ENCODE measurements at places on chromosomes 3 and 15.

DNA sequence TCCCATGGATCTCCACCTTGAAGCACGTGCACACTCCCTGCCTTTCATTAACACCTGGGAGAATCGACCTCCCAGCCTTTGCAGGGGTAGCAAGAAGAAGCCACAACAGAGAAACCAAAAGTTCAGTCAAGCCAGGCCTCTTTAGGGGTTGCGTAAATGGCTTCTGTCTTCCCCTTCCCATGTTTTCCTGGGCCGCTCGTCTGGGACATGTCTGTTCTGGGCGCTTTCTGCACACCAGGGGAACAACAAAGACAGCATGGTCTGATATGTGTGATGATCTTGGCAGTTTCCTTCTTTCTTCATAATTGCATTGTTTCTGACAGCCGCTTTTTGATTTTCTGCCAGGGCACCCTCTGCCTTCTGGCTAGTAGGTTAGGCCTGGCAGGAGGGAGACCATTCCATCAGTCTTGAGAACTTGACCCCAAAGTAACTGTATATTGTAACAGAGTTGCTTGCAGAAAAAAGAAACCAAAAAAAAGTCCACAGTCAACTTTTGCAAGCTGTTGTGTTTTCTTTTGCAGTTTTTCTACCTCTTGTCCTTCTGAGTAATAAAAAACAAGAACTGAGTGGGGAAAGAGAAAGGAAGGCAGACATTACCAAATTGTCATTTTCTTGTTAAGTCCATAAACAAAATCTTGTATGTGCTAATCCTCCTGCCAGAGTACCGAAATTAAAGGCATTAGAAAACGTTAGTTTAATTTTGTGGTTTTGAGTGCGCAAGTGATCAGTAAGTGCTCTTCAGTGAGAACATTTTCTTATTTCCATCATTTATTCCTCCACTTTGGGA is 56.0 kb upstream of the FURIN start:
- DNase-seq: no peak

- DNase-seq: no peak
These were observed 143.0 kb downstream of the FMN1 start for GRCh38 chr15:33051528-33051927.

DNA sequence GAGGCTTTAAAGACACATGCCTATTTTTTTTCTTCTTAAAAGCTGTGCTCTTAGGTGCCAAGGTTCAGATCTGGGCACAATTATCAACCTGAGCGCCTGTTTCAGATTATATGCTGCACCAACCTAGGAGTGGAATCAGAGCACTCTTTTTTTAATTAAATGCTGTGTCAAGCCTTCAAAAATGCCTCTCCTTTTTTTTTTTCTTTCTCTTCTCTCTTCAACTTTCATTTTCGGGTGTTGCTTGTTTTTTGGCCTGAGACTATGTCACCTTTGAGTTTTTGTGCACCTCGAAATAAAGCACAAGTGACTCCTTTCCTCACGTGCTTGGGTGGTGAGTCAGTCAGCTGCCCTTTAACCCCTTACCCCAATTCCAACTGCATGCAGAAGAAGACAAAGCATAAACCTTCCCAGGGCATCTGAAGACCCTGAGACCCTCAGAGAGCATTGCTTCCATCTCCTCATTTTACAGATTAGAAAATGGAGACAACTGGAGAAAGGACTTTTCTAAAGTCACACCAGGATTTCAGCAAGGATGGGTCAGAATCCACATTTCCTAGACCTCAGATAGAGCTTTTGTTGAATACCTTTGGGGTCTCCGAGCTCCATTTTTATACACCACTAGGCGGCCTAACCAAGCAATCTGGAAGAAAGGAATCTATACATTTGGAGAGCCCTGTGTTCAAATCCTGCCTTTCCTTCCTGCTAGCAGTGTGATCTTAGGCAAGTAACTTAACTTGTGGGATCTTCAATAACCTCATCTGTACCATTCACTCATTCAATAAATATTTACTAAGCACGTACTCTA is 631 bp upstream of the PRICKLE2 start:
- DNase-seq: no peak

- DNase-seq: no peak
These were observed 88.2 kb downstream of the PLOD2 start for GRCh38 chr3:146072824-146073223.

- DNase-seq: no peak
These were observed 161.4 kb upstream of the POU1F1 start for GRCh38 chr3:87437765-87438164.

DNA sequence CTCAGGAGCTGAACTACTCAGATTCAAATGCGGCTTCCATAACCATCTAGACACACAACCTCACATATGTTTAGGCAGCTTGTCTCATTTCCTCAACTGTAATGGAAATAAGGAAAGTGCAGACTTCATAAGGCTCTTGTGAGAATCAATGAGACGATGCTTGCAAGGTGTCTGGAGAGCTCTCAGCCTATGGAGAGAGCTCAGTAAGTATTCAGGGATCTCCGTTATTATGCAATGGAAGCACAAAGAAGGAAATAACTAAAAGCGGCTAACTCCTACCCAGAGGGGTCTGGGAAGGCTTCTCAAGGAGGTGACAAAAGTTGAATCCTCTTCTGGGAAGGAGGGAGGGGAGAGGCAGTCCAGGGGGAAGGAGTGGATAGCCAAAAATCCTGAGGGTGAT is 50.1 kb upstream of the LIPC start:
- no peak for DNase-seq

DNA sequence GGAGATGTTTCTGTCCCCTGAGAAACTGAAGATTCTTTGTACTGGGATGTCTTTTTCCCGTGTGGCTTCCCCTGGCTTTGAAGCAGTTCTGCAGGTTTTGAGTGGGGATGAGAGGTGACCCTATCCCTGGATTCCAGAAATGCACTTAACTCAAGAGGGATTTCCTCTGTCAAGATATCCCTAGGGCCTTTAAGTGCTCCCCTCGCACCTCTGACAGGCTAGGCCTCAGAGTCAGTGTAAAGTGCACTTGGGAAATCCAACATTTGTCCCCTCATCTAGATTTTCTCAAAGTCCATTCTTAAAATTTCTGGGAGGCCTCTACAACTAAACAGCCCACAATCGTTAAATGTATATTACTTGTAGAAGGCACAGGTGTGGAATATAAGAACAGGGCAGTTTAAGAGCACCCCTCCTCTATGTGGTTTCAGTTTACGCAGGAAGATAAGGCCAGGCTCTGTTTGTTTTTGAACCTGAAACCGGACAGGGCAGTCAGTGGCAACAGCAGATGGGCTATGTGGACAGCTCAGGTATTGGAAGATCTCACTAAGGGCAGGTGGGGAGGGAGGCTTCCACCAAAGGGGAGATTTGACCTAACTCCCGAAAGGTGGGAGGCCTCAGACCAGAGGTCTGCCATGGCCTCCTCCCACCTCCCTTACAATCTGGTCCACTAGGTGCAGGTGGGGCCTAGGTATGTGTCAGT is 4.8 kb downstream of the C3orf52 start:
- no peak for DNase-seq

- no peak for DNase-seq
These were observed 8.9 kb downstream of the PRKCD start for GRCh38 chr3:53169832-53170324.

- DNase-seq: no peak
These were observed 73.3 kb downstream of the SLC24A1 start for GRCh38 chr15:65695081-65695480.

DNA sequence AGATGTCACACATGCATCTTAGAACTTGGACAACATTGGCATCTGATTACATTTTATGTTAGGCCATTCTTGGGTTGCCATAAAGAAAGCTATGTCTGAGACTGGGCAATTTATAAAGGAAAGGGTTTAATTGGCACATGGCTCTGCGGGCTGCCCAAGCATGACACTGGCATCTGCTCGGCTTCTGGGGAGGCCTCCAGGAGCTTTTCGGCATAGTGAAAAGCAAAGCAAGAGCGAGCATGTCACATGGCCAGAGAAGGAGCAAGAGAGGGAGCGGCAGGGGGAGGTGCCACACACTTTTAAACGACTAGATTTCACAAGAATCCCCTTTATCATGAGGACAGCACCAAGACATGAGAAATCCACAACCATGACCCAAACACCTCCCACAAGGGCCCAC is 11.3 kb downstream of the RYR3 start:
- no peak for DNase-seq

- no peak for DNase-seq
These were observed 9.6 kb downstream of the CCNDBP1 start for GRCh38 chr15:43194795-43195194.

DNA sequence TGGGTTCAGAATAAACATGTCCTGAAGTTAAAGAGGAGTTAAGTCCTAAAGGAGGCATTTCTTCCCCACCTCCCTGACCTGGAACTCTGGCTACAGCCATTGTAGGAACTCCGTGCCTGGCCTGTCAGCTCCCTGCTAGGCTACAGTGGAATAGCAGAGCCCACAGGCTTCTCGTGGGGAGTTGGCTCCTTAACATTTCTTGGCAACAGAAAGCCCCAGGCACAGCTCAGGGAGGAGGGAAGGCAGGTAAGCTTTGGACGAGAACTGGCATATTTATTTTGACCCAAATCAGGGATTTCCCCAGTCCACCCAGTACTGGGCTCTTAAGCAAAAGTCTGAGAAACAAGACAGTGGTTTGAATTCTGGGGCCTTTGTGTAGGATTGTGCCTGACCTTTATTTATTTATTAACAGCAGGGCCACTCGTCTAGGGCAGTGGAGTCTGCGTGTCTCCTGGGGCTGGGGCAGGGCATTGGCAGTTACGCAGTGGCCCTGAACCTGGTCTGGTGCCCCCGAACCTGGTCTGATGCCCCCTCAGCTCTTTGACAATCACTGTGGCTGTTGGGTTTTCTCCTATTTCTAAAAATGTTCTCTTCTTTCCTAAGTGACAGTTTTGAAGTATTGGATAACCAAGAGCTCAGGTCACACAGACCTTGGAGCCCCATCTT is 7.9 kb upstream of the ISG20 start:
- no peak for DNase-seq

DNA sequence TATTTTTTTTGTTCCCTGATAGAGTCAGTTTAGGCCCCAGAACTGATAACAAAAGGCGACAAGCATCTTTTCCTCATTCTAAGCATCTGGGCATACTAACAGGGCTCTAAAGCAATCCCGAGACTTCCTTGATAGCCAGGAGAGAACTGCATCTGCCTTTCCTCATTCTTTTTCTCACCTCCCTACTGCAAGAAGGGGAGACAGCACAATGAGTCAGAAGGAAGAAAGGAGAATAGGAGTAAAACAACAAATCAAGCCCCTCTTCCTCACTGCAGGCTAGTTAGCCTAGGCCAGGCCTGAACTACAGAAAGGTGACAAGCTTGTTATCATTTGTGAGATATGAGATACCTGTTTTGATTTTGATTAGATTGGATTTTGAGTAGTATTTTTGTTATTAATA is 97.9 kb downstream of the NAALADL2 start:
- no peak for DNase-seq

DNA sequence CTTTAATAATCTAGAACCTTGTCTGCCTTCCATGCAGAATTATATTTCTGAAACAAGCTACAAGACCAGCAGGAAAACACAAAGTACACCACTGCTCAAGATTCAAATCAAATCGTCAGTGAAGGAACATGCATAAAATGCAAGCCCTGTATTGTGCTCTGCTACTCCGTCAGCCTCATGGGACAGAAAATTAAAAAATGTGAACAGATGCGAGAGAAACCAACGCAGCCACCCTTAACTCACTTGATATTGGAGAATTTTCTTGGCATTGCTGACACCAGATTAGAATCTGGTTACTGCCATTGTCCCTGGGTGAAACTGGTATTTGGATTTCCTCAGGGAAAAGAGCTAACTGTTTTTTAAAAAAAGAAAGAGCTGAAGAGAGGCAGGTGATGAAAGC is 23.6 kb downstream of the ANXA2 start:
- DNase-seq: no peak

- DNase-seq: no peak
These were observed 426.5 kb downstream of the TBC1D5 start for GRCh38 chr3:17315897-17316296.

DNA sequence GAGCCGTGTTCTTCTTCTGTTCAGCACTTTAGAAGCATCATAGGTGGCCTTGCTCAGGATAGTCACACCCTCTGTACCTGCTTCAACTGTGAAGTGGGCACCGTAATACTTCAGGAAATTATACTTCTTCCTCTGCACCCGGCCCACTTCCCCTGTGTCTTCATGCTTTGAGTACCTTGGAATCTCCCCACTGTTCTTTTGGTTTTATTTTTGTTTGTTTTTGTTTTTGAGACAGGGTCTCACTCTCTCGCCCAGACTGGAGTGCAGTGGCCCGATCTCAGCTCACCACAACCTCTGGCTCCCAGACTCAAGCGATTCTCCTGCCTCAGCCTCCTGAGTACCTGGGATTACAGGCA is 1.7 kb downstream of the P2RY14 start:
- DNase-seq: no peak

- no peak for DNase-seq
These were observed 233.2 kb downstream of the RPLP1 start for GRCh38 chr15:69685512-69686452.

GRCh38 chr3:112818289-112818688 is 28.4 kb downstream of the CD200R1L start:
- no peak for DNase-seq

DNA sequence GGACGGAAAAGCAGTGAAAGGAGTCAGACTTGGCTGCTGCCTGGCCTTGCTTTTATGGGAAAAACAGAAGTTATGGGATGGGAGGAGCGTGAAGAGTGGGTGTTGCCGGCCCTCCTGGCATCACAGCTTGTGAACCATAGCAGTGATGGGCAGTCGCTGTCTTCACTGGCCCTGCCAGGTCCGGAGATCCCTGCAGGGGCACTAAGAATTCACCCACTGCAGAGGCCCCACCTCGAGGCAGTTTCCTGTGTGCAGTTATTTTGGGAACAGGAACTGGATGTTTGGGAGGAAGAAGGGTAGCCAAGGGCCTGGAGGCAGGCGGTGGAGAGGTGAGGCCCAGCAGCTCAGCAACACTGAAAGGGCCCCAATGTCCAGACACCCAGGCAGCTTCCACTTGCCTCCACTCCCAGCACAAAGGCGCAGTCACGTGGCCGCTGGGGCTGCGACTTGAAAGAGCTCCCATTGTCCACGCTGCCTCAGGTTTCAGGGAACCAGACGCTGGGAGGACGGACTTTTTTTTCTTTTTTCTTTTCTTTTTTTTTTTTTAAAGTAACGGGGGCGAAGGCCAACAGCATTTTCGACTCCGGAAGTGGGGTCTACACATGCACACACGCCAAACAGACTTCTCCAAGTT is 255.6 kb downstream of the ZNF621 start:
- no peak for DNase-seq

DNA sequence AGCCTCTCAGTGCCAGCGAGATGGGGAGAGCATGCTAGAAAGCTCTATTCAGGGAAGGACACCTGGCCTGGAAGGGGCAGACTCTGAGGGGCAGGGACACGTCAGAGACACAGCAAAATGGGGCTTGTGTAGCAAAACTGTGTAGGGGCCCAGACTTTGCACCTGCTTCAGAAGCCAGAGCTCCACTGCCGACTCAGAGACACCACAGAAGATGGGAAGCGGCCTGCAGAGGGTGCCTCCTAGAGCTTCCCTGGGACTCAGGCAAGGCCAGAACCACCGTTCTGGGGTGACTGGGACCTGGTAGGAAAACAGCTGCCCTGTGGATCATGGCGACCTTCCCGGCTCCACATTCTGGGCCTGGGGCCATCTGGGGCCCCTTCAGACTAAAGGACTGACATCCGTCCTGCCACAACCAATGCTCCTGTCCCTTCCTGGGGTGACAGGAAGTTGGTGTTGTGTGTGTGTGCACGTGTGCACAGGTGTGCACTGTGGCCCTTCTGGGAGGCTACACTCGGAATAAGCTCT is 17.4 kb upstream of the TKT start:
- DNase-seq: no peak
